ENCODE measurements at places on chromosomes 16 and 17.

DNA sequence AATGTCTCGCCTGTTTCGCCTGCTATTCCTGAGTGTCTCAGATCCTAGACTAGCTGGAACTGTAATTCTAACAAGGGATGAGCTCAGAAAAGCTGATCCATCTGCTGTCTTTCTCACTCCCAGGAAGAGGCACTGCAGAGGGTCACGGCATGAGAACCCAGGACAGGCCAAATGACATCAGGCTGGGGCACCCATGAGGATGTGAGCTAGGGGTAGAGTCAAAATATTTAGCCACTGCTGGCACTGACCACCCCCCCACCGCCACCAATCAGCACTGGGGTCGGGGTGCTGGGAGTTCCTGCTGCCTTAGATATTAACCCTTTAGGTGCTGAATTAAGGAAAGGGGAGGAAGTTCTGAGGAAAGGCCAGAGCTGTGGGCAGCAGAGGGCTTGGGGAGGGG is 112.4 kb downstream of the IRX3 start:
- peak; percentile 36 for DNase-seq

GRCh38 chr16:11253995-11254912 is 1.8 kb downstream of the SOCS1 start:
- DNase-seq: peak; percentile 39

GRCh38 chr16:87203060-87203656 is 114.0 kb downstream of the C16orf95 start:
- peak; percentile 60 for DNase-seq

DNA sequence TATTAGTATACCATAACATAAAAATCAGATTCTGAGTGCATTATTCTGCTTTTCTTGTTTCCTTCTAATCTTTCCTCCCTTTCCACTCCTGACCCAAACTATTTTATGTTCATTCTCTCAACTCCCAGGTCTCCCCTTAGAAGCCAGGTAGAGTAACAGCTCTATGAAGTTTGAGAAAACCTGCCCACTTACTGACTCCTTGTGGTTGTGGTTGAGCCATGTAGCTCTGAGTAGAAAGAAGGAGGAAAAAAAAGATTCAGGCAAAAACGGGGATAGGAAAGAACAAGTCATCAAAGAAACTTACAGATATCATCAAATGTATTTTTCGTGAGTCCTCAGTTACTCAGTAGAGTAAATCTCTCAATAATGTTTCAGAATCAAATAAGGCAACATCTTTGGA is 216.7 kb downstream of the PMP22 start:
- DNase-seq: no peak

DNA sequence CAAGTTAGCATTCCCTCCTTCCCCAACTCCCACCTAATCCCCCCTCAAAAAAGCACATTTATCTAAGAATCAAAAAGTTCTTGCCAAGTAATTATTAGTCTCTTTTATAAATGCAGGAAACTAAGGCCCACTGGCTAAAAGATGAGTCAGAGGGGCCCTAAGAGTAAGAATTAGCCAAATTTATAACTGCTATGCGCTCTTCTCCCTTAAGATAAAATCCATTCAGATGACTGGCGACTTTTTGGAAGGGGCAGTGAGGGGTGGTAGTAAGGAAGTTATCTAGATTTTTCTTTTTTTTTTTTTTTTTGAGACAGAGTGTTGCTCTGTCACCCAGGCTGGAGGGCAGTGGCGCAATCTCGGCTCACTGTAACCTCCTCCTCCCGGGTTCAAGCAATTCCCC is 17.1 kb downstream of the ZNF652 start:
- no peak for DNase-seq

DNA sequence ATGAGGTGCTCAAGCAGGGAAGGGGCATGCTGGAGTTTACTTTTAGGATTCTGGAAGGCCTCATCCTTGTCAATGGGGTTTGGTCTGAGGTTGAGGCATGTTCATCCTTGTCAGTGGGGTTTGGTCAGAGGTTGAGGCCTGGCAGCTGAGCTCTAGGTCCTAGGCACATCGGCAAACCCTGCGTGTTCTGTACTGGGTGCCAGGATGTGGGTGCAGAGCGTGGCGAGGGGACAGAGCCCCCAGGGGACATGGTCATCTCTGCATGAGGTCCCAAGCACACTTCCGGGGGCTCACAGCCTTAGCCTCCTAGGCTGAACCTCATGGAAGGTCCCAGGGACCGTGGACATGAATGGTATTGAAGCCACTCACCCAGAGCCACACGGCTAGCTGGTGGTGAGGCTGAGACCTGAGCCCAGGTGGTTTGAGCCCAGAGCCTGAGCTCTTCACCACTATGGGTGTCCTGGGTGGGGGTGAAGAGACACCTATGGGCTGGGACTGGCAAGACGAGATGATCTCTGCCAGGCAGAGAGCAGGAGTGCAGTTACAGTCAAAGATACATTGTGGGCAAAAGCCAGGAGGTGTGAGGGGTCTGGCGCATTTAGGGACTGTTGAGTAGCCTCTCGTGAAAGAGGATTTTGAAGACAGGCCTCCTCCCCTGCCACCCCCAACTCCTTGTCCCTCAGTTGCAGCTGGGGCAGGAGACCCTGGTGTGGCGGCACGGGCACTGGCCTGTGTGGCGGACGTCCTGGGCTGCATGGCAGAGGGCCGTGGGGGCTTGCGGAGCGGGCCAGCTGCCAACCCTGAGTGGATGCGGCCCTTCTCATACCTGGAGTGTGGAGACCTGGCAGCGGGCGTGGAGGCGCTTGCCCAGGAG is 19.3 kb downstream of the FCSK start:
- DNase-seq: no peak

DNA sequence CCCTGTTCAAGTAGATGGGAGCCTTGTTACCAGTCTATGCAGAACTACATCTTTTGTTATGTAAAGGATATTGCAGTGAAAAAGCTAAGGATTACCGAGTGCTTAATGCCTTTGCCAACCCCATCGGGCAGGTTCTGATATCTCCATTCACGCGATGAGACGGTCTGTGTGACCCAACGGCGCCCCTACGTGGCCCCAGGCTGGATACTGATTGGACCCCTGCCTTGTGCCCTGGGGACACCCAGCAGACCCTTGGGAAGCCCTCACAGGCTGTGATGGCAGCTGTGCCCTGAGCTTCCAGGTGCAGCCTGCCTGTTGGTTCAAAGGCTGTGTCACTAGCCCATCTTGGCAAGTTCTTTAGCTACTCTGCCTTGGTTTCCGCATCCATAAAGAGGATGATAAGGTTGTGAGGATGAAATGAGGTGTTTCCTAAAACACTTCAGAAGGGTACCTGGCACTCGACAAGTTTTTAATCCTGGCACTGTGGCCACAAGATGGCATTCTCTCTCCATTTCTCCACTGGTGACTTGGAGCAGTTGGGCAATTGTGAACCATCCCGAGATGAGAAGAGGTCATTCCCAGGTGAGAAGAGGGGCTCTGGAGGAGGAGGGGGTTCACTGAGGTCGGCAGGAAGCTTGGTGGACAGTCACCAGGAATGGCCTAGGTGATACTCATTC is 33.6 kb downstream of the HAPSTR1 start:
- DNase-seq: no peak

Measured in NCI-H524 (cell line).